Activated gamma-delta T cell (primary cell): ENCODE measurements at places on chromosomes 16 and 17.
A peak's percentile ranks its signal among the peaks of the same experiment; 100 is the strongest.

GRCh38 chr17:35448899-35449227 is 297 bp upstream of the SLFN13 start:
- no peak for DNase-seq

DNA sequence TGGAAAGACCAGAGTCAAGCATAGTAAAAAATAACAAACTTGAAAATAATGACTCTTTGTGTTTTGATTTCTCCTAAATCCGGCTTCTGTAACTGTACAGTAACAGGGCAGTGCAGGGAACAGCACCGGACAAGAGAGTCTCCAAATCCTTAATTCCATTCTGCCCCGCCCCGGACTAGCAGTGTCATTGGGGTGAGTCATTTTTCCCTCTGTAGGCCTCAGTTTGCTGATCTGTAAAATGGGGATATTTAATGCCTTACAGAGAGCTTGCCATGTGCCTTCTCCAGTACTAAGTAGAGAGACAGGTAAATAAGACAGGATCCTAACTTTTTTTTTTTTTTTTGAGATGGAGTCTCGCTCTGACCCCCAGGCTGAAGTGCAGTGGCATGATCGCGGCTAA is 83.6 kb upstream of the TBC1D3K start:
- DNase-seq: no peak

DNA sequence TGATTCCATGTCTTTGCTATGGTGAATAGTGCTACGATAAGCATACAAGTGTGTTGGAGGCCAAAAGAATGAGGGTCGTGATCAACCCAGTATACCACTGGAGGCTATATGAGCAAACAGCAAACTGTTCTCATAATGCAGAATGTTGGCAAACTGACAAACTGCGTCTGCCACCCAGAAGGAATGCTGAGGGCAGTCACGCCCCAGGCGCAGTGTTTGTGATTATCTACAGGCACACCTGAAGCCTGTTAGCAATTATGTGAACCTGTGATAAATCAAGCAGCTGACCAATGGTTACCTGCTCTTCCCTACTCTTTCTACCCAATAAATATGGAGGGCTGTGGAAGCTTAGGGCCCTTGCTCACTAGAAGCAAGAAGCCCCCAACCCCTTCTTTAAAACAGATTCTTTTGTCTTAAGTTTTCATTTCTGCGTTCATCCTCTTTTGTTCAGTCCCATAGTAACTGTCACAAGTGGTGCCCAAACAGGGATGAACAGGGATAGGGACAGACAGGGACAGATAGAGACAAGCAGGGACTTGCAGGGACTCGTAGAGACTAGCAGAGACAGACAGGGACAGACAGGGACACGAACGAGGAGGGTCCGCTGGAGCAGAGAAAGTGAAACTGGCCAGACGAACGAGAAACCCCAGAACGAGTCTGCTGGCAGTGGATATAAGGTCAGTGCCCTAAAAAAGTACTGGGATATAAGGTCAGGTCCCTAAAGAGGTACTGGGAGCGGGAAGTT is 25.1 kb downstream of the CD300LG start:
- no peak for DNase-seq

- no peak for DNase-seq
Measured at GRCh38 chr16:27317738-27318391, 4.1 kb downstream of the IL4R start.

GRCh38 chr16:75565640-75566039 is 539 bp upstream of the GABARAPL2 start:
- no peak for DNase-seq

- DNase-seq: peak; percentile 45
Measured at GRCh38 chr17:51166987-51167931, 1.0 kb downstream of the NME2 start.

DNA sequence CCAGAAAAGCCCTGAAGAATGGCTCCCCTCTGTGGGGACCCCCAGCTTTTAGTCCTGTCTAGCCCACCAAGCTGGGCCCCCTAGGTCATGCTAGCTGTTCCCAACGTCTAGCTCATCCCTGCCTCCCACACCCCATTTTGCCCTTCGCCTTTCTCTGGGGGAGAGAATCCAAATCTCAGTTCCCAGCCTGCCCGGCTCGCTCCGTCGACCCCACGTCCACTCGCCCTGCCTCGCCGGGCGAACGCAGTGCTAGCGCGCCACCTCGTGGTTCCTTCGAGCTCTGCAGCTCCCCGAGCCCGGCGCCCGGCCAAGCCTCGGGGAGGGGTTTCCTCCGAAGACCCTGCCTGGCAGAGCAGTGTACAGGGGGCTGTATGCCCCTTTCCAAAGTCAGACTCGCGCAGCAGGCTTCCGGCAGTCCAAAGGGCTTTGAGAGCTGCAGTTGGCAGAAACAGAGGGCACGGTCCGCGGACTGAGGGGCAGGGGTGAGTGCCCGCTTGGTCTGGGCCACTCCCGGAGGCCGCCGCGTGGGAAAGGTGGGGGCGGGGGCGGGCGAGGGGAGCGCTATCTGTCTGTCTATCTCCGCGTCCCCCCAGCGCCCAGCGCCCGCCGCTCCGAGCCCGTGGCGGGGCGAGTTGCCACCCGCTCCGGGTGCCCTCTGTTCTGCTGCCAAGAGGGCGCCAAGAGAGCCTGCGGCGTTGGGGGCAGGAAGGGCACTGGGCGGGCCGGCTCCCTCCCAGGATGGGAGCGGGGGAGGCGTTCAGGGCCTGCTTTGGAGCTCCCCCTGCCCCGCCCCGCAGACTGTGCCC is 1.7 kb upstream of the DLX3 start:
- DNase-seq: no peak

GRCh38 chr17:36602924-36603384 is 1.6 kb downstream of the MRM1 start:
- no peak for DNase-seq
